Mesenteric fat pad (tissue), 1 donor: ENCODE measurements at places on chromosomes 2 and 18. TPM values are rescaled to one million over a fixed set of nuclear protein-coding genes. Genes with fewer than 3 reads are reported as not detected.
A peak's percentile ranks its signal among the peaks of the same experiment; 100 is the strongest.

Gene RNF144A
- total RNA-seq, result 22.2 TPM

DNA sequence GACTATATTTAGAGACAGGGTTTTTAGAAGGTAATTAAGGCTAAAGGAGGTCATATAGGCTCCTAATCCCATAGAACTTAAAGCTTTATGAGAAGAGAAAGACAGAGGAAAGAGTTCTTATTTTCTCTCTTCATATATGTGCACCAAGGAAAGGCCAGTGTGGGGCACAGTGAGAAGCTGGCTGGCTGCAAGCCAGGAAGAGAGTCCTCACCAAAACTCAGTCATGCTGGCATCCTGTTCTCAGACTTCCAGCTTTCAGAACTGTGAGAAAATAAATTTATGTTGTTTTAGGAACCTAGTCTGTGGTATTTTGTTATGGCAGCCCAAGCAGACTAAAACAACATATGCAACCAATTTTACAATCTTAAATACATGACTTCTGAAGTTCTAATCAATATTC lies 31.5 kb upstream of the ATIC start:
- DNase-seq, result no peak

DNA sequence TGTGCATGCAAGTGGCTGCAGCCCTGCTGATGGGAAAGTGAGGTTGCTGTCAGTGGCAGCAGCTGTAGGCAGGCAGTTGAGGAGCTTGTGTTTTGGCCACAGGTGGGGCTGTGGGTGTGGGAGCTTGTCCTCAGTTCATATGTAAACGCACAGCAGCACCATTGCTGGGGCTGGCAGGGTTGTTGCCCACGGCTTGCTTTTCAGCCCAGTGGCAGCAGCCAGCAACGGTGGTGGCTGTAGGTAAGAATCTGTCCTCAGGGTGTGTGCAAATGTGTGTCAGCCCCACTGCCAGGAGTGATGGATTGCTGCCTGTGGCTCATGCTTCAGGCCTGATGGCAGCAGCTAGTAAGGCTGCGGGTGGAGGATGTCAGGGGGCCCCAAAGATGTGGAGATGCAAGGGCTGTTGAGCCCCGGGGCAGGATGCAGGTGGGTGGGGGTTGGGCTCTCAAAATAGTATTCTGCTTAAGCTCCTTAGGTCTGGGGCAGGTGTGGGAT lies 141.3 kb upstream of the THUMPD2 start:
- no peak for DNase-seq

Gene ASAP2
- total RNA-seq, result 22.9 TPM

- DNase-seq, result no peak
Observed at GRCh38 chr2:148651972-148652371, 7.4 kb downstream of the EPC2 start.

DNA sequence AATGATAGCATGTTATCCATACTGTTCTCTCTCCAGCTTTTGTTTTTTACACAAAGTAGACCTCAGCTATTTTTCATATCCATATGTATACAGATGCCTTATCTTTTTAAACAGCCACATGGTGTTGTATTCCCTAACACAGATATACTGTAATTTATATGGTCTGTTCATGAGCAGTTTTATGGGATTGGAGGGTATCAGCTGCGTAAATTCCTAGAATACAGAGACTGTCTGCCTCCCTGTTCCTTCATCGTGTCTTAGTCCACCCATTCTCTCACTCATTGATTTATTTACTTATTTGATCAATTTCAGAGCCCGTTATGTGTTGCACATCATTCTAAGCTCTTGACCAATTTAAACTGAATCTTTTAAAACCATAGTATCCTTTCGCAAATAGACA lies 80.6 kb downstream of the GATA6 start:
- DNase-seq, result no peak

DNA sequence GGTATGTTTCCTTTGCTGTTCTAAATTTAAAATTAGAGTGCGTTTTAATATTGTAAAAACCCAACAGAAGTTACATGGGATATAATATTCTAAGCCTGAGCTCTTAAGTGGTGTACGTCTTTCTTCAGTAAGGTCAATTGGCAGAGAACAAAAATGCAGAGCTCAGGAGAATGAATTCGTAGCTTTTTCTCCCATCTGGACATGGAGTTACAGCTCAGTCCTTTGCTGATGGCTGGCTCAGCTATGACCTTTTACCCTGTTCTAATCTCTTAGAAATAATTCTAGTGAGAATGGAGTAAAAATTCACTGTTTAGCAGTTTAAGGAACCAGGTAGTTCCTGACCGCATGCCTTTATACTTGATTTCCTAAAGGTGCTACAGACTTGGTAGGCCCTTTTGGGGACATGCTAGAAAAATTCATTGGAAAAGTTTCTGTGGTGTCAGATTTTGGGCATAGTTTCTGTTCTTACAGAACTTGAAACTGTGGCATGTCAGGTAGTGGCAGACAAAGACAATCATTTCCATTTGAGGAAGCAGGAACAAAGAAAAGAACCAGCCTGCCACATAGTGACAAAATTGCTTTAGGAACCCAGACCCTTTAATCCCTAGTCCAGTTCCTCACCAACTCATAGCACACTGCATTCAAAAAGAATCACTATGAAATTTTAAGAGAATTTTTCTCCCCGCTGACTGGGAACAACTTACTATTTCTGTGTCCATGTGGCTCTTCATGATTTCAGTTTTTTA lies 566.8 kb upstream of the ZNF804A start:
- DNase-seq, result no peak

DNA sequence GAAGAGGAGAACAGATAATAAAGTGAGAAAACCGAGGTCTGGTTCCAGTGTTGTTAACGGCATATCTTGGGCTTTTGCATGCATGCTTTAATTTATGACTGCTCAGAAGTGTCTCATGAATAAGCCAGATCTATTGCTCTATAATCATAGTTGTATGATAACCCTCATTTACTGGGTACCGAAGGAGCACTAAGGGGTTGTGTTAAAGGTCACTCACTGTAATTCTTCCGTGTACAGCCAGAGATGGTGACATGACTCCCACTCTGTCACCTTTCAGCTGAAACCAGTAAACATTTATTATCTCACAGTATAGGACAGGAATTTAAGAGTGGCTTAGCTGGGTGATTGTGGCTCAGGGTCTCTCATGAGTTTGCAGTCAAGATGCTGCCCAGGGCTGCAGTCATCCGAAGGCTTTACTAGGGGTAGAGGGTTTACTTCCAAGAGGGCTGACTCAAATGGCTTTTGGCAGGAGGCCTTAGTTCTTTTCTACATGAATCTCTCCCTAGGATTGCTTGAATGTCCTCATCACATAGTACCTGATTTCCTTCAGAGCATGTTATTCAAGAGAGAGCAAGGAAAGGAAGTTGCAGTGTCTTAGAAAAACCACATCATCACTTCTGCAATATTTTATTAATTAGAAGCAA lies 107.0 kb downstream of the NAB1 start:
- DNase-seq, result no peak

GRCh38 chr18:9734189-9734588 lies 26.1 kb downstream of the RAB31 start:
- DNase-seq, result peak; percentile 39

Gene PID1
- 56.5 TPM for total RNA-seq

DNA sequence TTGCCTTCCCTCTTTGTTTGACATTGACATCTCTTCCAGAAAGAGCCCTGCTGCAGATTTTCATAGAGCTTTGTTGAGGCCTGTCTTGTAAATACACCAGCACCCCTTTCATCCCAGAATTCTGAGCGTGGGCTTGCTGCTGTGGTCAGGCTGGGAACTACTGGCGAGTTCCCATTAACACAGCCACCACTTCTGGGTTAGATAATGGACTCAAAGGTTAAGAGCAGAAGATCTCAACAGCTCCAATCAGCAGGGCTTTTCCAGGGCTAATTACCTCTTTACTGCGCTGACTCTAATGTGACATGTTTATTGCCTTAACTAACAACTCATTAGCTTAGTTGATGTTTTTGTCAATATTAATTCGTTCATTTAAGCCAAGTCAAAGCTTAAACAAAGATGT lies 235.9 kb upstream of the BOD1L2 start:
- DNase-seq, result no peak

GRCh38 chr2:69225933-69226332 lies 161.1 kb downstream of the GFPT1 start:
- no peak for DNase-seq

DNA sequence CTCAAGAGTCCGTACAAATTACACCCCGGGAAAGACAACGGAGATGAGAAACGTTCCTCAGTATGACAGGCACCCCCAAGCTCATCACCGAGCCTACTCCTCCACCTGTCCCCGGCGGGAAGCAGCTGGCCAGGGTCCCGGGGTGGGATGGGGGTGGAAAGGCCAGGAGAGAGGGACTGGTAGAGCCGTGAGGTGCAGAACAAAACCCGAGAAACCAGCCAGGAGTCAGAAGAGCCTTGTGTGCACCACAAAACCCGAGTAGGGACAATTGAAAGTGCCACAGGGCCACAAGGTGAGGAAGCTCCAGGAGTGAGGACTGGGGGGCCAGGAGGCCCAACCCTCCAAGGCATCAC lies 75.5 kb upstream of the SALL3 start:
- peak; percentile 78 for DNase-seq

Gene PCGF1
- total RNA-seq, result 22.1 TPM

- no peak for DNase-seq
Observed at GRCh38 chr2:68577183-68577582, 66.2 kb upstream of the PROKR1 start.

DNA sequence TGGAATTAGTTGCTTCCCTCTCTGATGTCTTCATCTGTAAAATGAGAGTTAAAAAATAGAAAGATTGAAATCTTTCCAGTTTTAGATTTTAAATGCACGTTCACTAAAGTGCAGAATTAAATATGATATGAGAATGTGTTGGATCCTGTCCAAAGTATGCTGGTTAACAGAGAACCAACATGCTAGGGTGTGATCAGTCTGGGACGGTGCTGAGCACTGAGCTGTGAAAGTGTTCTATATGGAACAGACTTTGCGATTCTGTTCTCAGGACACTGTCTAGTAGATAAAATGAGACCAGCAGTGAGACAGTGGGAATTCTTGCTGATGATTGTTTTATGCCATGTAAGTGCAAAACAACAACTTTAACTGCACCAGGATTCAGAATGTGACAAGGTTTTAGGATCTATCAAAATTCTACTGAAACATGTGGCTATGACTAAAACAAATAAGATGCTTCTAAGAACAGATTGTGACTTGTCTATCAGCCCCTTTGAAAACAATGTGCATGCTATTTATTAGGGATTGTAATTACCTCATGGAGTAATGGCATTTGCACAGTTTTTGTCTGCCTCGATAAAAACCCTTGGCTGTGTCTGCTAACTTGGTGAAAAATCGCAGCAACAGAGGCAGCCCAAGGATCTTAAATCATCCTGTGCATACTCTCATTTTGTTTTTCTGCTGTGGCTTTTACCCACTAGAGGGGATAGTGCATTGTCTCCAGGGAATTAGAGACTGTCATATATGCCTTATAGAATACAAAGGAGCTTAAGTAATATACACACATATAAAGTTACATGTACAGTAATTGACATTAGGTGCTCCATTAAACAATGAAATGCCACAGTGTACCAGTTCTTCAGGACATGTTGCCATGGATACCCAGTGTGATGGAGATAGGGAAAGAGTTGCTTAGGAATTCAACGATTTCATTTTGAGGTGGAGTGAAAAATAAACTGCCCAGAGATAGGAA lies 55.1 kb downstream of the MAP3K20 start:
- no peak for DNase-seq

Gene KCNG3
- not detected for total RNA-seq

Gene MAP3K19
- not detected for total RNA-seq

- no peak for DNase-seq
Observed at GRCh38 chr2:96767135-96767871, 6.6 kb downstream of the CNNM4 start.

DNA sequence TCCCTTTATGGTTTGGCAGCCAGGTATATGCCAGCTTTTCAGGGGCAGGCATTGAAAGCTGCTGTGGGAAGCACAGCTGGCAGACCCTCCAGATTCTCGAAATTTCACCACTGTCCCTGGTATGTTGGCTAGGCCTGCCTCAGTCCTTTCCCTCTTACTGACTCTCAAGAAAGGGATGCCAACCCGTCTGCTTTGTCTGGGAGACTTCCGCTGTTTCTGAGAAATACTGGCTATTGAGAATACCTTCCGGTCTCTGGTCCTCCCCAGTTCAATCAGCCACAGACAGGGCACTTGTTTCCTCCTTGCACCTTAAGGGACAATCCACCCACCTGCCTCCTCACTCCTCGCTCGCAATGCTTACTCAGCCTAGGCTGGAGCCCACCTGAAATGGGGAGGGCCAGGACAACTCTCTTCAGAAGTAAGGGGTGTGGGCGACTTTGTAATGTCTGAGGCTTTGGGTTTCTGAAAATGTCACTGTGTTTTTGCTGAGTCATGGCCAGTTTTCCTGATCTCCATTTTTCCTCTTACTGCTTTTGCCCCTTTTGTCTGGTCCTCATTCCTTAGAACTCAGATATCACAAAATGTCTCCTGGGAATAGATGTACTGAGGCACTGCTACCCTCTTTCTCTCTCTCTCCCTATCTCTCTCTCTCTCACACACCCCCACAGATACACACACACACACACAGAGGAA lies 571.1 kb downstream of the TNS1 start:
- DNase-seq, result no peak

DNA sequence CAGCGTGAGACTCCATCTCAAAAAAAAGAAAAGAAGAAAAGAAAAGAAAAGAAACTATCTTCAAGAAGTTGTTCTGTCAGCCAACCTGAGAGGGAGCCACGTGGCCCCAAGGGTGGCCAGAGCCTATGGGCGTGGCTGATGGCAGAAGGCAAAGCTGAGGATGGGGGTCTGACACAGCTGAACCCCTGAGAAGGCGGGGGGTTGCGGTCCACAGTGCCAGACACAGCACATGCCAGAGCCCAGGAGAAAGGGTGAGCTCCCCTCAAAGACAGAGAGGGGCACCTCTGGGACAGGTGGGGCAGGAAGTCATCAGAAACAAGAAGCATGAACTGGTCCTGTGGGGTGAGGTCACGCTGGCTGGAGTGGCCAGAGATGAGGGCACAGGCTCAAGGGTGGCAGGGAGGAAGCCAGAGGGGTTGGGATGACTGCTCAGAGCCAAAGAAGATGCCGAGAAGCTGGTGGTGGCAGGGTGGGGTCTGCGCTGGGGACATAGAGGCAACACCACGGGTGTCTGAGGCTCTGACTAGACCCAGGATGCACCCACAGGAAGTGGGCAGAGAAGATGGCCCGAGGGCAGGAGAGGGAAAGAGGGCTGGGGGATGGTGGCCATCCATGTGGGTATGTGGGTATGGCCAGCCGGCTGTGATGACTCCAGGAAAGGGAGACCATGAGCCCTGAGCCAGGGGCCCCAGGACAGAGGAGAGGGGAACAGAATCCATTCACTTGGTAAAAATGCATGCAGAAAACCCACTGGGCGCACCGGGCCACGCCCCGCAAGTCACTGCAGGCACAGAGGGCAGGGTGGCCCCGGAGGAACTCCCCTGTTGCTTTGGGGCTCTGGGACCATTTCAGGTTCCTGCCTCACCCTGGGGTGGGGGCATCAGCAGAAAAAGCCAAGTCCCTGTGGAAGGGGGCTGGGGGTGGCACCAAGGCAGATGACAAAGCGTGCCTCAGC lies 8.4 kb downstream of the KIF1A start:
- DNase-seq, result peak; percentile 85

DNA sequence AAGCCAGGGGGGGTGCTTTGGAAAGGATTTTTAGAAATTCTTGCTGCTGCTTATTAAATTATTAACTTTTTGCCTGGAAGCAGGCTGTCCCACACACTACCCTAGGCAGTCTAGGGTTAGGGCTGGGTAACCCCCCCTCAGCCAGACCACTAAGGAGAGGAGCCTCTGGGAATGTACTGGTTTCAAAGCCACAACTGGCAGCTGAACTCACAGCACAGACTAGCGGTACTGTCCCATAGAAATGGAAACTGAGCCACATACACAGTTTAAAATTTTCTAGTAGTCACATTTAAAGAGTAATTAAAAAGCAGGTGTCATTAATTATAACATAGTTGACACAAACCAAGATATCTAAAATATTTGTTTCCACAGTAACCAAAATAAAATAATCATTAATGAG lies 50.1 kb downstream of the SPRED2 start:
- DNase-seq, result no peak

GRCh38 chr2:24657818-24658217 lies 135.4 kb downstream of the PTRHD1 start:
- no peak for DNase-seq
